ENCODE measurements at places on chromosomes 11 and 22.

GRCh38 chr22:19062943-19063308, 59.3 kb downstream of the DGCR2 start:
- DNase-seq: no peak

DNA sequence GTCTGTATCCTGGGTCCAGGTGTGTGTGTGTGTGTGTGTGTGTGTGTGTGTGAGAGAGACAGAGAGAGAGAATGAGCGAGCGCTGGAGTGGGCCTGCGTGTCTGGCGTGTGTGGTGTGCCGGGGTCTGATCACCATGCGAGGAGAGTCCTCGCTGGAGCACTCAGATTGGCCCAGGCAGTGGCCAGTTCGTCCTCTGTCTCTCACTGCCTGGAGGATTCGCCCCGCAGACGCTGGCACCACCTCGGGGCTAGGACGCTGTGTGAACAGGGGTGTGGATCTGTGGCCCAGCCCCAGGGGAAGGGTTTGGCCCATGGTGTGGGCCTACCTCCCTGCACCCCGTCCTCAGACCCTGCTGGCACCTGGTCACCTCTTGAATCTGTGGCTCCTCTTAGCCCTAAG, 11.6 kb upstream of the CACNA1I start:
- DNase-seq: no peak

DNA sequence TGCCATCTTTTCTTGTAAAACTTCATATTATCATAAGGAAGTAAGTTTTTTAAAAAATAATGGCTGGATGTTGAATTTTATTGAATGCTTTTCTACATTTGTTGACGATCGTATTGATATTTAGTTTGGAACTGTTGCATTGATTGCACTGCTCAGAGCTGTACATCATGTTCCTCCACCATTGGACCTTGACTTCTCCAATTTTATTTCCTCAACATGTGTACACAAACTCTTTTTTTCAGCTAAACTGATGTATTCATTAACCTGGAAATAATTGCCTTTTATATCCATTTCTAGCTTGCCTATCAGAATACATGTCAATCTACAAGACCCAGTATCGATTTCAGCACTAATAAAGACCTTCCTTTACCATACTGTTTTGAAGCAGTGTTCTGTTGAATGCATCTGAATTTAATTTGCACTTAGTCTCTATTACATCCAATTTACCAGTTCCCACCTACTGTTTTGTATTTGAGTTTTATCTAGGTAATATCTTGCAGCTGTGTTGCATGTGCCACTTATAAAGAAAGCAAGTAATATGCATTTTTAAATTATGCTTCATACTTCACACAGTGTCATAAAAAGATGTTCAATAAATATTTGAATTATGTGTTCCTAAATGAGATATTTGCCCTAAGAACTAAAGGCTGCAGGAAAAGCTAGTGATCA, 5.5 kb downstream of the CEP57 start:
- no peak for DNase-seq

DNA sequence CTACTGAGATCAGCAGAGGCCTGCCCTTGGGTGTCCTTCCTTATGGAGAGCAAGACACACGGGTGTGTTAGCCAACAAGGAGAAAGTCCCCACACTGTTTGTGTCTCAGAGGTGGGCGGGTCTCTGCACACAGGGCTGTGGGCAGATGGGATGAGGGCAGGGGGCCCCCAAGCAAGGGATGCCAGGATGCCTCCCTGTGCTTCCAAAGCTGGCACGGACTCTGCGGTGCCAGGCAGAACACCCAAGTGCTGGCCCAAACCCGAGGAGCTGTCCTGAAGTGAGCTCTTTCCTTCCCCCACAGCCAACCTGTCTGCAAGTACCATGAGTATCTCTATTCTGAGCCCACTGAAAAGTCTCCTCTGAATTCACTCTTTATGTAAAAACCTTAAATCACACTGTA, 273.3 kb downstream of the CTTN start:
- DNase-seq: no peak

- DNase-seq: no peak
These were observed 418.6 kb downstream of the MN1 start for GRCh38 chr22:27382947-27383346.

- DNase-seq: no peak
These were observed 3.7 kb downstream of the TRPM5 start for GRCh38 chr11:2440646-2441045.

DNA sequence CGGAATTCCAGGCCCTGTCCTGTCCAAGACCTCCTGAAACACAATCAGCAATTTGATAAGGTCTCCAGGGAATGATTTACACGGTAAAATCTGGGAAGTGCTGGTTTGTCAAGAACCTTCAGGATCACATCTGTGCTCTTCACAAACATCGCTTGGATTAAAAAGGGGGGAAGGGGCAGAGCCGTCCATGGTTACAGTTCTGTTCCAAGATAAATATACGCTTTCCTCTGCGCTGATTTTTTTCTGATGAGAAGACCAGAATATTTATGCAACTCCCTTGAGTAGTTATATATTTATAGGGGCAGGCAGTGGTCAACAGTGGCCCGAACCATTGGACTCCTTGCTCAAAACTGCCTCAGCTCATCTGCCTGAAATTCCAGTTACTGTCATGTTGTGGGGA, 9.2 kb upstream of the APOL5 start:
- DNase-seq: no peak

- DNase-seq: no peak
These were observed 25.2 kb downstream of the PDE3B start for GRCh38 chr11:14668731-14669301.

DNA sequence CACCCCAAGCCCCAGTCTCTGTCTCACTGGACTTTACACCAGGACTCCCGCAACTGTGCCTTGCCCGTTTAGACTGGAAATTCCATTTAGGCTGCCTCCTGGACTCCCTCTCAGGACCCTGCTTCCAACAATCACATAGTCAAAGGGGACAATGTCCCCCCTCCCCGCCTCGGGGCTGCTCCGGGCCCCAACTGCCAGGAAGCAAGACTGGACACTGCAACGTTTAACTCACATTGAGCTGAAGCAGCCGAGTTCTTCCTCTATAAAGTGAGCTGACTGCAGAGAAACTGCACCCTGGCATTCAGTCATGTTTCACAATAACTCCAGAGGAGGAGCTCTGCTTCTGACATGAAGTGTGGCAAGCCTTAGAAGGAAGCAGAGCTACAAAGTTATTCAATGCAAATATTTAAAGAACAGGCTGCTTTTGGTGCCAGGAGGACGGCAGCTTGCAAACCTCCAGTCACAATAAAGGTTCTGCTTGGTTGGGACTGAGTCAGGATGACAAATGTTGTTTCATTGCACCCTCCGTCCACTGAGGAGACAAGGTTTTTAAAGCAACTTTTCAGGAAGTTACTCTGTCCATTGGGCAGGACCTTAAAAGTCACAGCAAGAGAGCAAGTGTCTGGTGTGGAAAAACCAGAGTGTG, 19.9 kb downstream of the PACSIN2 start:
- DNase-seq: peak; percentile 66

- DNase-seq: peak; percentile 24
These were observed 104.4 kb upstream of the PLET1 start for GRCh38 chr11:112364962-112365481.

DNA sequence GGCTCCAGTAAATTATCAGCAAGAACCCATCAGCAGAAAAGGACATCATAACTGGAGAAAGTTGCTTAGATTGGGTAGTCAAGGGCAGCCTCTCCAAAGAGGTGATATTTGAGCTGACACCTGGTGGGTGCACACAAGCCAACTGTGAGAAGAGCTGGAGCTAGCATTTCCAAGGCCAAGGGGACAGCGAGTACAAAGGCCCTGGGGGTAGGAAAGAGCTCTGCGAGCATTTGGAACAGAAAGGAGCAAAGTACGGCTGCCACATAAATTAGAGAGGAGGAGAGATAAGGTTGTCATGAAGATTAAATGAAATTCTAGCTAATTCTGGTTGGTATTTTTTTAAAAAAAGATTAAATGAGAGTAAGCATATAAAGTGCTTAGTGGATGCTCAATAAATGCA, 21.7 kb upstream of the SMCO4 start:
- no peak for DNase-seq

- DNase-seq: no peak
These were observed 6.7 kb upstream of the OOSP4A start for GRCh38 chr11:59957094-59957493.

GRCh38 chr11:75389925-75390324, 9.4 kb upstream of the RPS3 start:
- no peak for DNase-seq

DNA sequence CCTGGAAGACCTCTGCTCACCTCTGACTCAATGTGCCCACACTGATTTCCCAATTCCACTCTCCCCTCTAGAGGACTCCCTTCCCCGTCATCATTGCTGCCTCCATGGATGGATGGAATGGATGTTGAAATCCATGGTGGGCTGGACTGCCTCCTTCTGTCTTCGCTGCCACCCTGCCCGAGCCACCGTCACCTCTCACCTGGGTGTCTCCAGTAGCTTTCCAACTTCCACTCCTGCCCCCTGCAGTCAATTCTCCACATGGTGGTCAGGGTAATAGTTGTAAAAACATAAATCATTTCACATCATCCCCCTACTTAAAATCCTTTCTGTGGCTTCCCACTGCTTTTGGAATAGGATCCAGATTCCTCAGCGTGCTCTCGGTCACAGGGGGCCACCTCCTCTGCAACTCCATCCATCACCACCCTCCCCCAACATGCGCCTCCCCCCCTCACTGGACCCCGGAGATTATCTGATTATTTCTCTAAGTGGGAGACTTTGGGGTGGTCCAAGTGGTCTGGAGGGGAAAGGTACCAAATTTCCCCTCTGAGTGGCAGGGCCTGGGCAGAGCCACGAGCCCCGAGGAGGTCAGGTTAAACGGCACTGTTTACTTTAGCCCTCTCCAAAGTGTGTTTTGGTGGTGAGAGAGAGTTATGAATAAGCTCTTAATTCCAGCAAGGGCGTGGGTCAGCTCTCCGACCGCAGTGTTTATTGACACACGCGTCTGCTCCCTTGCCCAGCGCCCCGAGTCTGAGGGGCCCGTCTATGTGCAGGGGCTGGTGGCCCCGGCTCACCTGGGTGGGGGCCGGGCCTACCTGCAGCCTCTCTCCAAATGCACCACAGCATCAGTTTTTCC, 313.7 kb downstream of the MN1 start:
- DNase-seq: no peak

- no peak for DNase-seq
These were observed 49.4 kb downstream of the CLMP start for GRCh38 chr11:123145661-123146060.

GRCh38 chr11:2776351-2777061, 76.7 kb upstream of the KCNQ1OT1 start:
- peak; percentile 16 for DNase-seq

DNA sequence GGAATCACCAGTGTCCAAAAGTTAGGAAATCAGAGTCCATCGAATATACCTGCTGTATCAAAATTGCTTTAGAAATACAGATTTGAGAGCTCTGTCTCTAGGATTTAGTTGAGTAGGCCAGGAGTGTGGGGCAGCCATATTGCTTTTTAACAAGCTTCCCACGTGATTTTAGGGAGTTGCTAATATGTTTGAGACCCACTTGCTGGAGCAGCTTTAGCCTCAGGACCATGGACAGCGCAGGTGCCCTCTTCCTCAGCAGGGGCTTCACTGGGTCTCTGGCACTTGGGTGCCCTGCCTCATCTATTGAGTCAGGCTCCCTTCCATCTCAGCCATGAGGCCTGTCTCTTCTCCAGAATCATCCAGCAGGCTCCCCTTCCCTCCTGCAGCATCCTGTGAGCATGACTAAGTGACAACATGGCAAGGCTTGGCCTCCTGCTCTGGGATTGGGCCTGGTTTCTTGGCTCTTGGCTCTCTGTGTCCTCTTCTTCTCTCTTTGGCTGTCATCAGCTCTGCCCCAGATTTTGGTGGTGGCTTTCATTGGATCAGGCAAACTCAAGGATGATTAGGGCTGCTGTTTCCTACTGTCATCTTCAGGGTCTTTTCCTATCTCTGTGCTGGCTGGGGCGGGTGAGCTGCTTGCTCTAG, 70.0 kb downstream of the SGSM1 start:
- DNase-seq: no peak

- DNase-seq: no peak
These were observed 14.0 kb upstream of the ARSA start for GRCh38 chr22:50641696-50642607.

DNA sequence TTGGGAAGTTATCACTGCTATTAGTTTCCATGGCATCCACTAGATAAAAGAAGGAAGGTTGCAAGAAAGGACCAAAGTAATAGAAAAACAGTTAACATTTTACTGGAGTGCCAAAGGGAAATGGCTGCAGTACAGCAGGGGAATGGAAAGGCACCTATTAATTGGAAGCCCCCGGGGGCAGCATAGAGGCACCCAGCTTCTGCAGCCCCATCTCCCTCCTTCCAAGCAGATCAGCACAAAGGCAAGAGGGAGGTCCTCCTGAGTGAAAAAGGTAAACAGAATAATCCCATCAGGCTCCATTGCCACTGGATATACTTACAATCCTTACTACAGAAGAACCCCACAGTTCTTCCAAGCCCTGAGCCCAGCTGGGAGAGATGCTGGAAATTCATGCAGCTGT, 887.1 kb downstream of the DLG2 start:
- DNase-seq: no peak

GRCh38 chr22:46336119-46337078, 885 bp downstream of the TRMU start:
- no peak for DNase-seq

- no peak for DNase-seq
These were observed 1012.1 kb downstream of the OPCML start for GRCh38 chr11:132520199-132520598.

DNA sequence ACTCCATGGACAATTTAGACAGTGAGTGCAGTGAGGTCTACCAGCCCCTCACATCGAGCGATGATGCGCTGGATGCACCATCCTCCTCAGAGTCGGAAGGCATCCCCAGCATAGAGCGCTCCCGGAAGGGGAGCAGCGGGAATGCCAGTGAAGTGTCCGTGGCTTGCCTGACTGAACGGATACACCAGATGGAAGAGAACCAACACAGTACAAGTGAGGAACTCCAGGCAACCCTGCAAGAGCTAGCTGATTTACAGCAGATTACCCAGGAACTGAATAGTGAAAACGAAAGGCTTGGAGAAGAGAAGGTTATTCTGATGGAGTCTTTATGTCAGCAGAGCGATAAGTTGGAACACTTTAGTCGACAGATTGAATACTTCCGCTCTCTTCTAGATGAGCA, 51.4 kb downstream of the SPECC1L start:
- no peak for DNase-seq

DNA sequence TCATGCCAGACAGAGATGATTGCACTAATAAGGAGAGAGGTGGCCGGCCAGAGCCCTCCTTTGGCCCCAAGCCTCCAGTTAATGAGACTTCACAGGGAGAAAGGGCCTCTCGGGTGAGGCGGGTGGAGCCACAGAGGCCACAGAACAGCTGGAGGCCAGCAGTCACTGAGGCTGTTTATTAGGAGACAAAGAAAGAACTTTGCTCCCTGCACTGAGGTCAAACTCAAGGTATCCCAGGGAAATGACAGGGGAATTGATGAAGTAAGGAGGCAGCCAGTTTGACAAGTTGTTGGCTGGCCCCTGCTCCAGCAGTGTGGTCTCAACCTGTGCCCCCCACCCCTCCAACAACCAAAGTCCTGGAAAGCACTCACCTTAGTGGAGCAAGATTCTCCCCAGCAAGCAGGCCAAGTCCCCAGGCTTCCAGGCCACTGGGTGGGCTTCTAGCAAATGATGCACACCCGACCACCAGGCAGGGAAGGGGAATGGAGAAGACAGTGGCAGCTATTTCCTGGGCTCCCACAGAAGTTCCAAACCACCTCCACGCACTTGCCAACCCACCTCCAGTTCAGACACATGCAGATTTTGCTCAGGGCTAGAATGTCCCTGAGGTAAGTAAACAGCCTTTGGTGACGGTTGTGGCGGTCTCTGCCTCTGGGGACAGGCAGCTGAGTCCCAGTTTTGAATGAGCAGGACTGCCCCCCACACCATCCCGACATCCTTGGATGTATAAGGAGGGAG, 53.2 kb downstream of the RPUSD4 start:
- no peak for DNase-seq

All from uterus (tissue), 4 donors.